NCI-H345 (cell line): ENCODE measurements at places on chromosomes 6 and 20.

DNA sequence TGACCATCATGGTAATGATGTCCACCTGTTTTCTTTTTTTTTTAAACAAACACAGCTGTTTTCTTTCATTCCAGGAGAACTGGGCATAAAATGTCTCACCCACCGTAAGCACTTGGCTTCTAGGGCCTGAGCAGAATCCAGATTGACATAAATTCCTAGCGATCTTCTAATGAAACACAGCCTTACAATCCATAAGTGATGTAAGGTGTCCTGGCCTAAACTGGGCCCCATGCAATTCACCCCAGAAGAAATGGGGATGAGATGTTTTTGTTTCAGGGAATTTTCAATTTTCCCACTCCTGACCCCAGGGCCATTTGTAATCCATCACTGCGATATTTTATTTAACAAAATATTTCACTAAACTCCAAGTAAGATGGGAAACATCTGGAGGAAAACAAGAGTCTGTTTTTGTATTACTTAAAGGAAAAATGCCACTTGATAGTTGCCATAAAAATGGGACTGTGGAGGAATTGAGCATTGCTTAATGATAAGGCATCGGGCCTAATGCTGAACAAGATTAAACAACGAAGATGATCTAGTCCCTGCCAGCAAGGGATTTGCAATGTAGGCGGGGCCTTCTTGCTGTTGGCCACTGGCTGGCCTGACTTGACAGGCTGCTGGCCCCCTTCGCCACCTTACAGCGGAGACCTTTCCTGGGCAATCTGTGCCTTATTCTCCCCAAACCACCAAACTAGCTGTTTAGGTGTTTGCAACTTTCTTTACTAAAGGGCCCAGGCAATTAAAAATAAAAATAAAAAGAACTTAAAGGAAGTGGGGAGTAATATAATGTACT lies 183.7 kb downstream of the CD109 start:
- no peak for DNase-seq

DNA sequence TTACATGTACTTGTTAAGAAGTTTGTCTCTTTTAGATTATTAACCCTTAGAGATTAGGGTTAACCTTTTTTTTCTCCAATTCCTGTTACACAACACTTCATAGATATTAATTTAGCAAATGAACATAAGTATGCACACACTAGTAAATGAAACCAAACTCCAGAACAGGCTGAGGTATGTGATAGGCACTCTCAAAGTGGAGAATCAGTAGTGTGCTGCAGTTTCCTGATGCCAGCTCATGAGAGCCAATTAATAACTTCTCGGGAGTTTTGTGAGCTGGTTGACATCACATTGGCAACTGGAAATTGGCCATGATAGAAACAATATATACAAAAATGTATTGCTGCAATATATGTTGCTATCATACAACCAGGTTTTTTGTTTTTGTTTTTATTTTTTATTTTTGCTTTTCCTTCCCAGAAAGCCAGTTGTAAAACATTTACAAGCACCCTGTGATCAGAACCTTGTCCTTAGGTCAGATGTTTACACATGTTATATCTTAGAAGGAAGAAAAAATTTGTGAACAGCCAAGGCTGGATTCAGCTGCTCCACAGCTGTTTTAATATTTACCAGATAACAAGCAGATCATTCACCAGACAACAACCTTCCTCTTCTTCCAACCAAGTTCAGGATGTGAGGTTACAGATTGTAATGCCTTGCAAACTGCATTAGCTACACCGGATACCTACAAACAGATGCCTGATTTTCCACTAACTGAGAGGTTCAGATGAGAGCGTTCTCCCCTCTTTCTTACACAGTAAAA lies 42.4 kb upstream of the ECHDC1 start:
- no peak for DNase-seq

DNA sequence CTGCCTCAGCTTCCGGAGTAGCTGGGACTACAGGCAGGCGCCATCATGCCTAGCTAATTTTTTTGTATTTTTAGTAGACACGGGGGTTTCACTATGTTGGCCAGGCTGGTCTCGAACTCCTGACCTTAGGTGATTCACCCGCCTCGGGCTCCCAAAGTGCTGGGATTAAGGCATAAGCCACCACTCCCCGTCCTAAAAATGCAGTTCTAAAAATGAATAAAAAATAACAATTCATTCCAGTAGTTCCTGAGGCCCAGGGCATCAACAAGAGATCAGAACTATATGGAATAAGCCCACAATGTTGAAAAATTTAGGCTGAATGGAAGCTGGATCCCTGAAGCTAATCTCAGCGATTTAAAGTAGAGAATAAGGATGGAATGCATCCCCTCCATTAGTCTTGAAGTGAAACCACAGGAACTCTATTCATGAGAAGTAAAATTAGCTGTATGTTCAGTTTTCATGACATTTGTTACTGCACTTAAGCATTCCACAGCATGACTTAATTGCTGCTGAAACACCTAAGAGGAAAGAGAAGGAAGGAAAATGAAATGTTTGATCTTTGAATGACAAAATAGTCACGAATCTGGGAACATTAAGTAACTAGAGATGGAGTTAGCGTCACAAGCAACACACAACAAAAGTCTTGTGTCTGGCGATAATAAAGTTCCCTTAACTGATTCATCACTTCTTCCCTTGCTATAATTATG lies 80.4 kb upstream of the RIPOR2 start:
- DNase-seq = no peak

DNA sequence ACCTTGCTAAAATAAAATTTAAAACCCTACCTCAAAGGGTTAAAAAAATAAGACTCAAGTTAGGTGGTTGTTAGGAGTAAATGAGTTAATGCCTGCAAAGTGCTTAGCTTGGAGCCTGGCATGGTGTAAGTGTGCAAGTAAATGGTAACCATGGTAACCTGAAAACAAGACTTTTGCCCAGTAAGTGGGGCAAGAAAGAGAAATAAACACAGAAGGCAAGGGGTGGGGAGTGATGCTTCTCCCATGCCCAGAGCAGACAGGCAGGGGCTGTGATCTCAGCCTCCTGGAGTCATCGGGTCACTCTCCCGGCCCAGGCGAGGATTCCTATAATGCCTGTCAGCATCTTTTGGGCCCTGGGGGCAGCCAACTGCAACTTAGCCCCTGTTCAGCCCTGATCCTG lies 59.2 kb upstream of the SLC32A1 start:
- no peak for DNase-seq

GRCh38 chr20:18773566-18773965 lies 40.0 kb upstream of the SCP2D1 start:
- DNase-seq = no peak

DNA sequence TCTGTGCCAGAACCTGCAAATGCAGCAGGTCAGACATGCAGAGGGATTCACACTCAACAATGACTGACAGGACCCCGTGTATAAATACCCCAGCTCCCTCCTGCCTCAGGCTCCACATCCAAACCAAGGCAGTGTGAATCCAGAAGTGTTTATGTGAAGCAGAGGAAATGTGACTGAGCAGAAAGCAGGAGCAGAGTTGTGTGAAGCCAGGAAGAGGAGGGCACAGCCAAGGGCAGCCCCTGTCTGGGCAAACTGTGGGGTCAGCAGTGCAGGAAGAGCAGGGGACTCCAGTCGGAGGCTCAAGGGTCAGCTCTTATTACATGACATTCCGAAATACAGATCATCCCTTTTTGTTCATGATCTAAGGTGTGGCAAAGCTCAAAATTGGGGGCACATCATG lies 19.3 kb upstream of the ENTPD6 start:
- no peak for DNase-seq

GRCh38 chr6:73340048-73340447 lies 14.0 kb downstream of the DPPA5 start:
- DNase-seq = no peak

DNA sequence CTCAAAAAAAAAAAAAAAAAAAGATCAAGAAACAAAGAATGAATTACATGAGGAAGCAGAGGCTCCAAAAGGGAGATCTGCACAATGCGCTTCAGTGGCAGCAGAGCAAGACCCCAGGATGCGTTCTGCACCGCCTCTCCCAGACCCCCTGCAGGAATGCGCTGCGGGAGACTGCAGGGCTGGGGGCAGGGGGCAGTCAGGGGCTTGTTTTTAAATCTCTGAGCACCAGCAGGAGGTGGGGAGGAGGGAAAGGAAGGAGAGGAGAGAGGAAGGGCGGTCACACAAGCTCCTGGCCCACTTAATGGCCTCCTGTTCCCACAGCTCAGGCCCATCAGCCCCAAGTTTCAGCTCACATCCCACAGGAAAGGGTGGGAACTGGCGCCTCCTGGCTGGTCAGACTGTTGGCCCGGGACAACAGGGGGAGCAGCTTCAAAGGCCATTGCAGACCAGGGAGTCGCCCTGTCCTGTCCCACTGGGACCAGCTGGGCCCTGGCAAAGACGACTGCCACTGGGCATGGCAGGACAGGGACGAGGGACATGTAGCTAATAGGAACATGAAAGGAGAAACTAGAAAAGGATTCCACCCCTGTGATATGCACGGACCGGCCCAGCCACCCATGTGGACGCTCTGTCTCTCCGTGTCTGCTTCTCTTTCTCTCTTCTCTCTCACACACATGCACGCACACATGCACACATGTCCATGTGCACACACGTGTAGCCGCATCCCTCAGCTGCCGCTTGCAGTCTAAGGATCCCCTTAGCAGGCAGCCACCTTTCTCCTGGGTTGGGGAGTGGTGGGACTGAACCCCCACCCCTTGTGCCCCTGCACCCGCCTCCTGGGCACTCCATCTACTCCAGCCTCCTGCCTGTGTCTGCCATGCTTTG lies 34.7 kb downstream of the TFEB start:
- no peak for DNase-seq

DNA sequence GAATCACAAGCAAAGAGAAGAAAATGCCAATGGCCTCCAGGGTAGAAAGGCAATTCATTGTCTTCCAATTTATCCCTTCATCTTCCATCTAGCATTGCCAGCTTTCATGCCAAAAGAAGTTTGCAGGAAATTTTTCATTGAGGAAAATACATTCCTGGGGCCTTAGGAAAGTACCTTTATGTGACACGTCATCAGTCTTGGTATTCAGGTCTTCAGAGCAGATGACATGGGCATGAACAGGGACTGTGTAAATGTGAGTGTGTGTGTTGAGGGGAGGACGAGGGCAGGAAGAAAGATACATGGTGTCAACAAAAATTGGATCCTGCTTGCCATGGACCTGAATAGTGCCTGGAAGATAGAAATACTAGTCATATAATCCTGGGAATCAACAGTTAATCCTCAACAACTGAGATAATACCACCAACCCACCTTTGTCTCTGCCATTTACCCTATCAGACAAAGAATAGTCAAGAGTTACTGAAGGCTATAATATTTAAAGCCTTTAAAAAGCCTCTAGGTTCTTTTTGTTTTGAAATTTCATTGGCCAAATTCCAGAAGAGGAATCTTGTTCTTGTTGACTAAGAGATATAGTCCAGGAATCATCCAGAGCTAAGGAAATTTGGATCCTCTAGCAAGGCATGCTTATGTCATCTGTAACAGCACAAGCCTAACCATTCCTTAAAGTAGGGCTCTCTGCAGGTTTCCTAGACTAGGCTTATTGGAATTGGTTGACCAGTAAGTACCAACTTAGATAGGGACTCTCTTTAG lies 405.8 kb upstream of the SASH1 start:
- no peak for DNase-seq

GRCh38 chr20:22071841-22072240 lies 366.4 kb downstream of the PAX1 start:
- DNase-seq = no peak

DNA sequence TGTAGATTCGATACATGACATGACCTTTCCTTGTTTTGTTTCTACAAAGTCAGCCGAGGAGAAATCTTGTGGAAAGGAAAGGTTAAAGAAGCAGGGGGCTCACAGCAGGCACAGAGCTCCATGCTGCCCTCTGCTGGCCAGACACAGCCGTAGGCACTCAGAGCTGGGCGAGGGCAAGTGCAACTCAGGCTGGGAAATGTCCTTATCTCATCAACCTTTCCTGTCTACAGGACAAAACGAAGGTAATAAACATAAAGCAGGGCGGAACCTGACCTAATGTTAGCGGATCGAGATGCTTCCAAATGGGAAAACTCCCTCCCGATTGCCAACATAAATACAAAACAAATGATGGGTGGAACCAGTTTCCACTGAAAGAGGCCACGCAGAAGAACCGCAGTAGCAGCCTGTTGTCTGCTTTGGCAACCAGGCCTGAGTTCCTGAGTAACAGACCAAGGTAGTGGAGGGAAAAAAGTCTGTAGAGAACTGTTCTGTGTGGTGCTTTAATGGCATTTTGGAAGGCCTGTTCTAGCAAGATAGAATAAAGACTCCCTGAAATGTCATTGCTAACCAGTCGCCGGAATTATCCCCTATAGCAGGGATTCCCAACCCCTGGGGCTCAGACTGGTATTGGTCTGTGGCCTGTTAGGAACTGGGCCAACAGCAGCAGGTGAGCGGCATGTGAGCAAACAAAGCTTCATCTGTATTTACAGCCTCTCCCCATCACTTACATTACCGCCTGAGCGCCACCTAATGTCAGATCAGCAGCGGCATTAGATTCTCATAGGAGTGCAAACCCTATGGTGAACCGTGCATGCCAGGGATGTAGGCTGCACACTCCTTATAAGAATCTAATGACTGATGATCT lies 85.2 kb downstream of the MBOAT1 start:
- DNase-seq = peak; percentile 95

DNA sequence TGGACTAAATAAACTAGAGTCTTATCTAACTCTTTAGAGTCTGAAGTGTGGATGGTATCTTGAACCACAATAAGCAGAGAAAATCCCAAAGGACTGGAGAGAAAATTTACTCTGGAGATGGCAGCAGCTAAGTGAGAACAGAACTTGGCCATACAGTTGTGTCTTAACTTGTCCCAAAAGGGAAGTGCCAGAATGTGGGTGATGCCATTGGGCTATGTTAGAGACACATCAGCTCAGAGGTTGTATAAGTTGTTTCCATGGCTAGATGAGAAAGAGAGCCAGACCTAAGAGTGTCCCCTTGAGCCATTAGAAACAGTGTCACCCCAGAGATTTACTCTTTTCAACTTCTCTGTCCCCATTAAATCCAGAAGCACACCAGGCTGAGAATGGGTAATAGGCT lies 36.2 kb downstream of the FOXO3 start:
- DNase-seq = no peak

DNA sequence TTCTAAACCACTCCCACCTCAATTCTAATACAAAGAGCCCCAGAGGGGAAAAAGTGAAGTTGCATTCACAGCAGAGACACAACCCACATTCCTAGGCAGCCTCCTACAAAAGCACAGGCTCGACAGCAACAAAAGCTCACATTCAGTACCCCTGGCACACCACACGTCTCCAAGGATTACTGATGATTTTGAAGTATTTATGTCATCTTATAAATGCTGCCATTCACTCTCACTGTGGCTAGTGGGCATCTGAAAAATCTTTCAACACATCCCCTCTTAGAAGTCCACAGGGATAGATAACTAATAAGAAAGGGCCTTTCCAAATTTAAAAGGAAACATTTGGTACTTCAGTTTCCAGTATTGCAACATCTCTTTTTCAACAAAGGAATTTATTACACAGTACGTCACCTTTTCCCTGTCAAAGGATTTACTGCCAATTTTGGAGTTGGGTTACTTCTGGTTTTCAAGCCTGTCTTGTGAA lies 146.7 kb downstream of the TASP1 start:
- no peak for DNase-seq
